ENCODE measurements at places on chromosomes 4 and X.
A peak's percentile ranks its signal among the peaks of the same experiment; 100 is the strongest.

GRCh38 chrX:49725923-49726904, 30.4 kb upstream of the PAGE1 start:
- no peak for DNase-seq

DNA sequence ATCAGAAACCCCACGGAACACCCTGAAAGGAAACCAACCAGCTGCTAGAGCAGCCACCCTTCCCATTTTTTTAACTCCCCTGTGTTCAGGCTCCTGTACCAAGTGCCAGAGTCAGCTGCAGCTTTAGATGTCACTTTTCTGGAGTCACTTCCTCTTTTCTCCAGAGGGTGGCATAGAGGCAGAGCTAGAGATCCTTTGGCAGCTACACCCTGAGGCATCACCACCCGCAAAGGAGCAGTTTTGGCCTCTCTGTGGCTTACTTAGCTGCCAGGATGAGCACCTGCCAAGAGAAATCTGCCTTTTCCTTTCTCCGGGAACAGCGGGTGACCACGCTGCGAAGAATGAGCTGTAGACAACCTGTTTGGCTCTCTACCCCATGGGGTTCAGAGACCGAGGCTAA, 58.0 kb upstream of the CHRDL1 start:
- peak; percentile 12 for DNase-seq

DNA sequence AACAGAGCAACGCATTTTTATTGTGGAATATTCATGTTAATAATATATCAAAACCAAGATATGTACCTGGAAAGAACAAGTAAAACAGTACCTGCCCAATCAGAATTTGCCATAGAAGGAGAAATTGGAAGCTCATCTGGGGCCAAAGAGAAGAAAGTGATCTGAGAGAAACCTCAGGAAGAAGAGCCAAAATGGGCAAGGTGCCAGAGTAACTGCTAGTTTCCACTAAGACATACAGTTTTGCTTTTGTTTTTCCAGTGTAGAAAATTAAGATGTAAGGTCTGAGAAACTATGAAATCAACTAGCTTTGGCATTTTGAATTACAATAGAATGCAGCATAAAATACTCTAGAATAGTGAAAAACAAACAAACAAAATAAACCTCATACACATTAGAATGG, 2201.2 kb downstream of the ARAP2 start:
- DNase-seq, result no peak

DNA sequence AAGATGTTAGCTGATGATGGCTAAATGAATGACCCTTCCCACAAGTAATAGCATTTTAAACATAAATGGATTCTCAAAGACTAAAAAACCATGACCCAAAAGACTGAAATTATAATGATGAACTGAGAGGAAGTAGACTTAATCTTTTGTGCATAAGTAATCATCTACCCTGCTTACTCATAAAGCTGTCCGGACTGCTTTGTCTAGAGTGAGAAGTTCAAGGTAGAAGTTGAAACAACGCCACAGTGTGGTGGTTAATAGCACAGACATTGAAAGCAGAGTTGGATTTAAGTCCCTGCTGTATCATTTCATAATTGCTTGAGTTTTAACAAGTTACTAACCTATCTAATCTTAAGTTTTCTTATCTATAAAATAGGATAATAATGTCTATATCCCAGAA, 346.6 kb downstream of the CENPC start:
- peak; percentile 5 for DNase-seq

- peak; percentile 30 for DNase-seq
Measured at GRCh38 chr4:13656569-13657405, 29.3 kb upstream of the BOD1L1 start.

GRCh38 chrX:56803850-56804681, 75.0 kb downstream of the NBDY start:
- no peak for DNase-seq

DNA sequence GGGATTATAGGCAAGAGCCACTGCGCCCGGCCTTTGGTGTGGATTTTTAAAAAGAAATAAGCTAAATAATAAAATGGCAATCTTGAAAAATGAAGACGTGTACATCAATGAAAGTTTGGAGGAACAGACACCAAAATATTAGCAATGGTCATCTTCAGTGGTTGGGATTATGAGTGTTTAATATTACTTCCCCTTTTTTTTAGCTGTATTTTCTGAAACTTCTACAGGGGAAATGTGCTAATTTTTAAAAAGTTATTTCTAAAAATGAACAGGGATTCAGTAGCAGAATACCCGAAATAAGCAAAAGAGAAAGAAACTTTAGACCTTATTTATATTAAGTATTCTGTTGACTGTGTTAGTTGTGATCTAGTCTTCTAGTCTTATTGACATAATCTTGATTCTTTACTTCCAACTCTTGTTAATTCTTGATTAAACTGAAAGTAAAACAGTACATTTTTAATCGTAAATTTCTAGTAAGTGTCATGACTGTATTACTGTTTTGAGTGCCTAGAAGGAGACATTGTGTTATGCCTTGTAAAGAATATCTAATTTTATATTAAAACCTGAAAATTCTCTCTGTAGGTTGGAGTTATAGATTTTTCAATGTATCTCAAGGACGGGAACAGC, 51.3 kb downstream of the RUFY3 start:
- no peak for DNase-seq

DNA sequence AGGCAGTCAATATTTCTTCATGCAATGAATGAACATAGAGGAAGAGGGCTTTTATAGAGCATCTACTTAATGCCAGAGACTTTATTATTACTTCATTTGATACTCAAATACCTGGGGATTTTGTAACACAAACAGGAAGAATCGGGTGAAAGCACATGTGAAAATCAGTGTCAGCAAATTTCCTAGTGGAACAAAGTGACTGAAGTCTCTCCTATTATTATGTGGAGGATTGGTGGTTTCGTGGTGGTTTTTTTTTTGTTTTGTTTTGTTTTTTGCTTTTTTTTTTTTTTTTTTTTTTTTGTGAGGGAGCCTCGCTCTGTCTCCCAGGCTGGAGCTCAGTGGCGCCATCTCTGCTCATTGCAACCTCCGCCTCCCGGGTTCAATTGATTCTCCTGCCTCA, 207.0 kb downstream of the RRAGB start:
- no peak for DNase-seq

GRCh38 chr4:77453911-77454310, 151.7 kb upstream of the CXCL13 start:
- no peak for DNase-seq

DNA sequence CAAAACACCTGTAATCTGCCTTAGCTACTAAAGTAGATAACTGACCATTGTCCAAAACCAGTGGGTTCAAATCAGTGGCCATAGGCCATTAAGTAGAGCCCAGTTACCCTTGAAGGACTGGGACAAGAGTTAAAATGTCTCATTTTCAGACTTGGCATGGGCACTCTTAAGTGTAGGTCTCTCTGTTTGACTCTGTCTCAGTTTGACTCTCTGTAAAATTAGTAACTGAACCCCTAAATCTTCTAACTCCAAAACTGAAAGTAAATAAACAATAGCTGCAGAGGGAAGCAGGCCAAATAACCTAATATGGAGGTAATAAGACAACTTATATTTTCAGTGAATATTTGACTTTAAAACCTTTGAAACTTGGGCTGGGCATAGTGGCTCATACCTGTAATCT, 89.1 kb downstream of the SLC16A2 start:
- DNase-seq, result no peak

DNA sequence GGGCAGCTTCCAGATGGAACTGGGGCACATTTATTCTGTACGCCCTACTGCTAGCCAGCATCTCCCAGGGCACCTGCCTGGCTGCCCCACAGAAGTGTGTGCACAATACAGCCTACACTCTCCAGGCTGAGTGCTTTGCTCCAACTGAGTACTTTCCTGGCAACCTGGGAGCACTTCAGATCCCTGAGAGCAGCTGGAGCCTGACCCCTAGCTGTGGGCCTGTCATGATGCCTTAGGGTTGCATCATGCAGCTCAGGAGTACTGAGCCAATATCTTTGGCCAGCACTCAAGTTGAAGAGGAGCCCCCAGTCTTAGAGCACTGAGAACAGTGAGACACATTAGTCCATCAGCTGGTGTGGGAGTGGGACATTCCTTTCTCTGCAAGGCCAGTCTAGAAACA, 321.9 kb downstream of the CFAP47 start:
- no peak for DNase-seq

DNA sequence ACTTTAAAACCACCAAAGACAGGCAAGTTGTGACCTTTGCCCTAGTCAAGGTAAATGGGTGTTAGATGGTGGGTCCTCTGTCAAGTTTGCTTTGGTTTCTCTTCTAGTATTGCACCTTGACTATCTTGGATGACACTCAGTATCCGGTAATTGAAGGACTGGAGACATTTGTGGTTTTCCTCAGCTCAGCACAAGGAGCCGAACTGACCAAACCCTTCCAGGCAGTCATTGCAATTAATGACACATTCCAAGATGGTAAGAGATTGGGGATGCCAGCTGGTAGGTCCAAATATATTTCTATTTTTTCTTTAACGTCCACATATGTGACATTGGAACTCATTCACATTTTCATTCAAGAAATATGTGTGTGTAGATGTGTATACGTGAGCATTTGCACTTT, 69.3 kb upstream of the ANXA3 start:
- DNase-seq, result no peak

DNA sequence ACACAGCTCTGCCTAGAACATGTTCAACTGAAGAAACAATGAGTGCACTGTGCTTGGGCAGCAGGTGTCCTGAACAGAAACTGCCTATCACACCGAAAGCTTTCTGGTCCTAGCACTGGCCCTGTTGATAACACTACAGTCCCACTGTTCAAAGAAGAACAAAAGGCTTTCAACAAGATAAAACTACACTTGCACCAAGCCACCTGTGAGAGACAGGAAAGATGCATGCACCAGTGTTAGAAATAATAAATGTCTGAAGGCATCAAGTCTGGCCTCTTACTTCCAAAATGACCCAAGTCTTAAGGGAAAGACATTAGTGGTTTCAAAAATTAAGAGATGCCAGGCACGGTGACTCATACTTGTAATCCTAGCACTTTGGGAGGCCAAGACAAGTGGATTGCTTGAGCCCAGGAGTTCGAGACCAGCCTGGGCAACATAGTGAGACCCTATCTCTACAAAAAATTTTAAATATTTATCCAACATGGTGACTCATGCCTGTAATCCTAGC, 68.7 kb downstream of the APBB2 start:
- DNase-seq, result no peak

DNA sequence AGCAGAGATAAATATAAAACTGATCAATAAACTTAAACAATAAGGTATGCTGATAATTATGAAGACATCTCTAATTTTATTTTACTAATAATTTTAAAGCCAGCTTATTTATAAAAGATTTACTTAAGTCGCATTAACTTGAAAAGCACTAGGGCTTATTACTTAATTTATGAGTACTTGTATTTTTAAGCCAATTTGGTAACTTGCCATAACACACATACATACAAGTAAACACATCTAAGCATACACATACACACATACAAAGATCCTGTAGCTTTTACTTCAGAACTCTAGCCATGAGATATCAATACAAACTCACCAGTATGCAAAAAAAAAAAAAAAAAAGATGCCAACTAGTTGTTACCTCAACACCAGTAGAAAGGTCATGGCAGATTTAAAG, 10.0 kb upstream of the GPR78 start:
- DNase-seq, result no peak

DNA sequence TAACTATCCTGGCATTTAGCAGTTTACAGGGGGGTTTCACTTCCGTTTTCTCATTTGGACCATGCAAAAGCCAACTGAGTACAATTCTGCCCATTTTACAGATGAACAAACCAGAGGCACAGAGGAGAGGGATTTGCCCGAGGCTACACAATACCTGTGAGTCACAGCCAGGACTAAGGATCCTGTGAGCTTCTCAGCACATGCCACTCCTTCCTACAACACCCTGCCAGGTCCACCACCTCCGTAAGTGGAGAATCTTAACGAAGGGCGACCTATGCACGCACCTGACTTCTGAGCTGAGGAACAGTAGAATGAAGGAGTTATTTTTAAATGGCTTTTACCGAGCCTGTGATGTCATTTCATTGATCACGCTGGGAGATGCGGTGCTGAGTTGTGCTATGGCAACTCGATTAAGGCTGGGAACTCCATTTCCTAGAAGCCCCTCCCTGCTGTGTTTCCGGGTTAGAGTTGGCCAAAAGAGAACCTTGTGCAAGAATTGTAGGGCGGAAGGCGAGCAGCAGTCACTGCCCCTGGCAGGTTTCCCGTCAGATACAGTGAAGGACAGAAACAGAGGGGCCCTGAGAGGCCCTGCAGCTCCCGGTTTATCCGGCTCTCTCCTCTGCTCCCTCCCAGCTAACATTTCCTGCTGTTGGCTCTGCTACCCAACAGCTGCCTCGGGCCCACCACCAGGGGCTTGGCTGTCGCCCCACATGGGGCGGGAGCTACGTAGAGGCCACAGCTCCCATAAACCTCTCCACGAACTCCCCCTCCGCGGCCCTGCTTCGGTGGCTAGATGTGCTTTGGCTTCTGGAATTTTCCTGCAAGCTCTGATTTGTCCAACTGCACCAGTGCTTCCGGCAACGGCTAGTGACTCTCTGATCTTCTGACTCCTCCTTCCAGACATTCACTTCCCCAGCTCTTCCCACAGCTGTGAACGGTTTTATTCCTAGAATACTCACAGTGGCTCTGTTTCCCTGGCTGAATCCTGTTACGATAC, 75.1 kb upstream of the USP9X start:
- DNase-seq, result peak; percentile 78

DNA sequence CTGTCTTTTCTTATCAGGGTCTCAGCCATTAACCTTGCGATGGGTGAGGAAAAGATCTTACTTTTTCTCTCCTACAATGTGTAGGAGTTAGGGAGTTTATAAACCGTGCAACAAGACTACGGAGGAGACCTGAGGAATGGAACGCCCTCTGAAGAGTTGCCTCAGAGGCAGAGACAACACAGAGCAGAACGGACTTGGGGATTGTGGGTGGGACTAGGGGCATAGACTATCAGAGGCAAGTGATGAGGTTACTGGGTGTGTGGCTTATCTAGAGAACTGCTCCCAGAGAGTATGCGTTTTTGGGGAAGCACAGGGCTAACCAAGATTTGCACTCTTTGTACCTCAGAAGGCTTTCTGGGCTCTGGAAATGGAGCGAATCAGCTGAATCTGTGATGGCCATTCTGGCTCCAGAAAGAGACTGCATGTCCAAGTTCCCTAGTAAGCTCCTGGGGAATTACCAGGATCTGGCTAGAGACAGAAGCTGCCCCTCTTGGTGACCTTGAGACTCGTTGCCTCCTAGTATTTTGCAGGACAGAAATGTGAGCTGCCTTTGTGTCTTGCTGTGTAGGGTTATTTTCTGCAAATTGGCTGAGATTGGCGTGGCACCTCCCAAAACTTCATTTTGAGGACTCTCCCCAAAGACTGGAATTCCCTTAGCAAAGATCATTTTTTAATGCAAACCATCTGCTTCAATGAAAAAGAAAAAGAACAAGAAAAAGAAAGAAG, 118.9 kb downstream of the ARSF start:
- DNase-seq, result no peak

DNA sequence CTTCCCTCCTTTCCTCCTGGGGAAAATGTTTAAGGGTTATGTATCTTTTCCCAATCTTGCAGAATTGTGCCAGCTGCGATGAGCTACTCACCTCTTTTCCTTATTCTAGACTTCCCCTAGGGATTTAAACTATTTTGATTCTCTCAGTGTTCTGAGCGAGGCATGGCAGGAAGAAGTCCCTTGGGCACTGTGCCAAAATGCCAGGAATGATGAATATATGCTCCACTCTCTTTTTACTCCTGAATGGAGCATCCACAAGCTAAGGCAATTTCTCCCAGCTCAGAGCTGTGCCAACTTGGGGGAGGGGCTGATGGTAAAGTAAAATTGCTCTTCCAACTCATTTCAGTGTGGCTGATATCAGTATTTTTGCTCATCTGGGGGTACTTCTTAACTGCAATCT, 4.0 kb upstream of the C4orf17 start:
- no peak for DNase-seq

GRCh38 chr4:71008196-71008595, 14.7 kb downstream of the DCK start:
- DNase-seq, result no peak

All from HL-60 (cell line).